ENCODE measurements at places on chromosomes 16 and 17.

- DNase-seq, result no peak
These were observed 65.7 kb downstream of the MARF1 start for GRCh38 chr16:15576960-15577958.

GRCh38 chr17:50386510-50386909 lies 10.8 kb downstream of the LRRC59 start:
- no peak for DNase-seq

- DNase-seq, result no peak
These were observed 26.6 kb upstream of the MYLK3 start for GRCh38 chr16:46774743-46775177.

DNA sequence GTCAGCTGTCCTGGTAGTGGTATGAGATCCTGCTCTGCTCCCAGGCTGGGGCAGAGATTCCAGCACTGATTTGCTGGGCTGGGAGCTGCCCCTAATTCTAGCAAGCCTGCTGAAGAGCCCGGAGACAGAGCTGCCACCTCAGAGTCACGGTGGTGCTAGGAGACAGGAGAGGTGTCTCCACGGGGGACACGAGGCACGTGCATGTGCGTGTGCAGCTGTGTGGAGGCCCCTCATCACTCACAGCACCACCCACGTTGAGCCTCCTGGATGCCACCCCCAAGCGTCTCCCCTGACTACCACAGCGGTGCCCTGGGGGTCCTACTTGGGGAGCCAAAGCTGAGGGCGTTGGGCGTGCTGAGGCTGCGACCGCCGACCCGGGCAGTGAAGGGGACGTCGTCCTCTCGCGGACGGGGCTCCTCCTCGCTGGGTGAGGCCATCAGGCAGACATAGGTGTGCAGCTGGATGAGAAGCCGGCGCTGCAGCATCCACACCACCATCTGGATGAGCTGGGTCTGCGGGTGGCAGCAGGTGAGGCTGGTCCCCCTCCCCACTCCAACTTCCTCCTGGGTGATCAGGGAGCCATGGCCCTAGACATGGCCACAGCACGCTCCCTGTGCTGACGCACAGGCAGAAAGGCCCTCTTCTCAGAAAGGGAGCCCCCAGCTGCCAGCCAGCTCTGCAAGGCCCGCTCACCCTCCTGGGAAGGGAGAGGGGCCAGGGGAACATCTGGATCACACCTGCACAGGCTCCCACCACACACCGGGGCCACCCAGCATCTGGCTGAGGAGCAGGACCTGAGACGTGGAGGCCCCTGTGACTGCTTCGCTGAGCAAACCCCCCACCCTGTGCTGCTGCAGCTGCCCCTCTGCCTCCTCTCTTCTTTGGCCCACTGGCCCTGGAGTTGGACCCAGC lies 11.6 kb downstream of the MPG start:
- no peak for DNase-seq

DNA sequence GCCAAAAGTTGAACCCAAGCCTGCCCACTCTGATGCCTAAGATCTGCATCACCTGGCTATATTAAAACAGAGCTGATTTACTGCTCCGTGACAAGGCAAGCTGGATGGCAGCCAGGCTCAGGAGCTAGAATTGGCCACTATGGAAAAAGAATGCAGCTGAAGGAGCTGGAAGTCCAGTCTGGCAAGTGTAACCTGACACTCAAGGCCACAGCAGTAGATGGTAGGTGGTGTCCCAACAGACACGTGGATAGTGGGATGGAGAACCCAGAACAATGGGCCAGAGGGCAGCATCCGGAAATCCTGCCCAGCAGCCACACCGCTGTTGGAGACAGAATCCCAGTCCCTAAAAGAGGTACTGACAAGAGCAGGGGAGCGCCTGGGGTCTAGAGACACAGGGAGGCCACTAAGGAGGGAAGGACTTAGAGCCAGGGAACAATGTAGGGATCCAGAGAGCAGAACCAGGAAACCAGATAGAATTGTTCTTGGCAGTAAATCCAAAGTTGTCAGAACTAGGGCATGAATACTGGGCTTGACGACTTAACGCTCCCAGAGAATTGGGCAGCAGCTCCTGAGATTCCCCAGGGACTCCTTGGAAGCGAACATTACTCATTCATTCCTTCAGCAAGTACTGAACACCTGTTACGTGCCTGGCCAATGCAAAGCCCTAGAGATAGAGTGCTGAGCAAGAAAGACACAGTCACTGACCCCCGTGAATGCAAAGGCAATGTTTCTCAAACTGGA lies 85.7 kb downstream of the CDYL2 start:
- DNase-seq, result no peak

DNA sequence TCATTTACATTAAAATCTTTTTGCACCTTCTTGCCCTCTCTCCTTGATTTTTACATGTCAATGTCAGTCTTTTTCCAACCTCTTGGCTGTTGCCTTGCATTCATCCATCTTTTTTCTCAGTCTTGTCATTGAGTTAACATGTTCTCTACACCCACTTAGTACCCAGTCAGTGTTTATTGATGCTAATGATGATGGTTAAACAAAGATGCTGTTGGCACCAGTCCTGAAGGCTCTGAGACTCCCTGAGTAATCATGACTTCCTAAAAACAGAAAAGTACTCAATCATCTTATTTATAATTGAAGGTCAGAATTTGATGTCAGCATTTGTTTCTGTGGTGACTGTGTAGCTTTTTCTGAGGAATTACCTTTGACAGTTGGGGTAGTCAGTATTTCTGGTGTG lies 104.5 kb downstream of the NLK start:
- no peak for DNase-seq

DNA sequence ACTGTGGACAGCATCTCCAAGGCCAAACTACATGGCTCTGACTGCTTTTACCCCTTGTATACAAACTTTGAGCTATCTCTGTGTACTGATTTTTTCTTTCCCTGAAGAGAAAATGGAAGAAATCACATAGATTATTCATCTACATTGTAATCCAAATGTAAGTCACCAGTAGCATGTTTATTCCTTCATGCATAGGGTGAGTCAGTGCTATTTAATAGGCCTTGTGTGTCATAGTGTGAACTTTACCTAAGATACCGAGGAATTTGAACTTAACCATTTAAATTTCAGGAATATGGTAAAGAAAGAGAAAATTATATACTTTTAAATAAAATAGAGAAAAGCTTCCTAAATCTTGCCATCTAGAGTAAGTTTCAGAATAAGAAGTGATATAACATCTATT lies 16.5 kb downstream of the PHKB start:
- no peak for DNase-seq

DNA sequence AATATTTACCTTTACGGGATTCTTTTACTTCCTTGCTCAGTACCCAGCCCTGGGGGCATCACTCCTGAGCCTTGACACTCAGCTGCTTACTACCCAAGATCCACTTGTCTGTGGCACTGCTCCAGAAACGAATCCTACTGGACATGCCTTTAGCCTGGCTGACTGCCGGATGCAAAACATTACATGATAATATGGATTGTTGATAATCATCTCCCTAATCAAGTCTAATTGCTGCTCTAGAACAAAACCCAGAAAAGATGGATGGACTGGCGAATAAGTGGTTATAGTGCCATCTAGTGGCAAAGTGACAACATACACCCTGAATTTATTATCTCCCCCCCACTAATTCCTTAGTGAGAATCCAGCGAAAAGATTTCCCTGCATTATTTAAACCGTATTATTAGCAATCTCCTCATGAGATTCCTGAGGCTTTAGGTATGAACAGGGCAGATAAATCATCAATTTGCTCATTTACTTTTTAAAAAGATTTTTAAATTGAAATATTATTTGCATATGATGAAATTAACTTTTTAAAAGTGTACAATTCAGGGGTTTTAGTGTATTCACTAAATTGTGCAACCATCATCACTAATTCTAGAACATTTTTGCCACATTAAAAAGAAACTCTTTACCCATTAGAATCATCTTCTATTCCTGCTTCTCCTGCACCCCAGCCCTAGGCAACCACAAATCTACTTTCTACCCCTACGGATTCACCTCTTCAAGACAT lies 61.6 kb downstream of the RGS9 start:
- peak; percentile 16 for DNase-seq

DNA sequence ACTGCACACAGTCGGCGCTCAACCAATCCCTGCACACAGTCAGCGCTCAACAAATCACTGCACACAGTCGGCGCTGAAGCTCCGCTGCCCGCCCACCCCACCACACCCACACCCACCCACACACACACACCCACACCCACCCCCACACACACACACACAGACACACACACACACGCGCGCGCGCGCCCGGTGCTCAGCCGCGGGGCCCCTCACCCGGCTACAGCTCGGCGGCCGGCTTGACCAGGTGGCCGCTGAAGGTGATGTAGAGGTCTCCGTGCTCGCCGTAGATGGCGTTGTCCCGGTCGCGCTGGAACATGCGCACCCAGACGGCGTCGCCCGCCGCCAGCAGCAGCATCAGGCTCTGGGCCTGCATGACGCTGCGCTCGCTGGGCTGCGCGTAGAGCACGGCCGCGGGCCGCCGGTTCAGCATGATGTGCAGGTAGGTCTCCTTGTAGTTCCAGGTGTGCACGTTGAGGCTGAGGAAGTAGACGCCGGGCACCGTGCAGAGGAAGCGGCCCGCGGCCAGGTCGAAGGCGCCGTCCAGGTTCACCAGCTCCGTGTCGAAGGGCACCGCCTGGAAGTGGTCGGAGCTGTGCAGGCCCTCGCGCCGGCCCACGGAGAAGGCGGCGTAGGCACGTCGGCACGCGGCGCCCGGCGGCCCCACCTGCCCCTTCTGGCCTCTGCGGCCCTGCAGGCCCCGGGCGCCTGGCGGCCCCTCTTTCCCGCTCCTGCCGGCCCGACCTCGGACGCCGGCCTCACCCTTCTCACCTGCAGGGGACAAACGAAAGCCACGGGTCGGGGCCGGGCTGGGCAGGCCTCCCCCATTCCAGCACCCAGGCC lies 2.5 kb downstream of the C1QTNF8 start:
- no peak for DNase-seq

DNA sequence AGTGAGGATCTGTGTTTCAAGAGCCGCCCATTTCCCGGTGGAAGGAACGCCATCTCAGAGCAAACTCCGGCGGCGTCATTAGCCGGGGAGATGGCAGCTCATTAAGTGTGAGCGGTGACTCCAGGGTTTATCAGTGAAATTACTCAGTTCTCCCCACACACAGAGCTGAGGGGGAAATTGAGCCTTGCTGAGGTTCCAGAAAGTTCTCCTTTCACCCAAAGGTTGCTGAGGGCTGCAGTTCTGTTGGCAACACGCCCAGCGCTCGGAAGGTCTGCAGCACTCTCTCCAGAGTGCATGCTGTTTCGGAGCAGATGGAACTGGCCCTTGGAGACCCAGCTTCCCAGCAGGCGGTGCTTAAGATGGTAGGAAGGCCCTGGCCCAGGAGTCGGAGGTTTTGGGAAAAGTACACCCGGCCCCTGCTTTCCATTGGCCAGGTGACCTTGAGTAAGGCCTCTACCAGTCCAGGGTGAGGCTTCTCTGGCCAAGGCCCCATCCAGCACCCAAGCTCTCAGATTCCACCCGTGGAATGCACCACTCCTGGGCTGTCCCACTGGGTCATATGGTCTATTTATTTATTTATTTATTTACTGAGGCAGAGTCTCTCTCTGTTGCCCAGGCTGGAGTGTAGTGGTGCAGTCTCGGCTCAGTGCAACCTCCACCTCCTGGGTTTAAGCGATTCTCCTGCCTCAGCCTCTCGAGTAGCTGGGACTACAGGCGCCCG lies 167.7 kb upstream of the CIBAR2 start:
- DNase-seq, result no peak

DNA sequence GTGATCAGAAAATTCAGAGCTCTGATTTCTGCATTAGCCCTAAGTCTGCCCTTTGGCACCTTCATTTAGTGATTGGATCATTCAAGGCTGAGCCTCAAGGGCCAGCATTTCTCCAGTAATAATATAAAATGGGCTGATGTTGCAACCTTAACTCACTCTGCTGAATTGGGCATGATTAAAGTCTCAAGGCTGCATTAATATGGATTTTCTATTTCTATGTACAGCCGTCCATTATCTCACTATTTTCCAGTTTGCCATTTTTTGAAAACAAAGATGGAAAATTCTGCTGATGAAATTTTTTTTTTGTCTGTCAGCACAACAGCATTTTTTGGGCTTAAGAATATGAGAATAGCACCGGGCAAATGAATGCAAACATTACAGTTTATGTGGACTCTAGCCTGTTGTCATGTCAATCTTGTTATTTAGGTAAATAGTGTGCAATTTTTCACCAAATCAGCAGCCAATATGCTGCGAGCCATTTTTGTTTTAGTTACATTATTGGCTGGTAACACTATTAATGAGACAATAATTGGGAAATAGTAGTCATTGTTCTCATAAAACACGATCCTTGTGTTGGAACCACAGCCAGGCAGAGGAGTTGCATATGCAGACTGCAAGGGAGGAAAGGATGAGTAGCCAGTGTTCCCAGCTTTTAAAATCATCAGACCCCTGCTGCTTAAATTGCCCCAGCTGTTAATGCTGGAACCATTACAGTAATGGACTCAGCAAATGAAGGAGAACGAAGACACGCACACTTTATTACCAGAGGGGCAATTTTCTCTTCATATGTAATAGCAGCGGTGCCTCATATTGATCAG lies 10.5 kb downstream of the FTO start:
- DNase-seq, result no peak

DNA sequence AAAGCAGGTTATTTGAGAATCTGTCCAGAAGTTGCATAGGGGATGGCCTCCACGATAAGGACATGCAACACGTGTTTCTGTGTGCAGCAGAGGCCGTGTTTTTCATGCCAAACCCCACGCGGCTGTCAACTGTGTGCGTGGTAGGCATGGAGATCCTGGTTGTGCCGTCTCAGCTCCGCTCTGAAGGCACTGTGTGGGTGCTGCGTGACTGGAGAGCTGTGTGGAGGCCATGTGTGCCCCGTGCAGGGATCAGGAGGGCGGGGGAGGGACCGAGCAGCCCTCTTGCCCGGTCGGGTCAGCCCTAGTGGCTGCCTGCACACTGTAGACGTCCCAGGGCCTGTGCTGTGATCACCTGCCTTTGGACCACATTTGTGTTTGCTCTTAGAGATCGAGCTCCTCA lies 74.5 kb downstream of the SEC14L1 start:
- no peak for DNase-seq

DNA sequence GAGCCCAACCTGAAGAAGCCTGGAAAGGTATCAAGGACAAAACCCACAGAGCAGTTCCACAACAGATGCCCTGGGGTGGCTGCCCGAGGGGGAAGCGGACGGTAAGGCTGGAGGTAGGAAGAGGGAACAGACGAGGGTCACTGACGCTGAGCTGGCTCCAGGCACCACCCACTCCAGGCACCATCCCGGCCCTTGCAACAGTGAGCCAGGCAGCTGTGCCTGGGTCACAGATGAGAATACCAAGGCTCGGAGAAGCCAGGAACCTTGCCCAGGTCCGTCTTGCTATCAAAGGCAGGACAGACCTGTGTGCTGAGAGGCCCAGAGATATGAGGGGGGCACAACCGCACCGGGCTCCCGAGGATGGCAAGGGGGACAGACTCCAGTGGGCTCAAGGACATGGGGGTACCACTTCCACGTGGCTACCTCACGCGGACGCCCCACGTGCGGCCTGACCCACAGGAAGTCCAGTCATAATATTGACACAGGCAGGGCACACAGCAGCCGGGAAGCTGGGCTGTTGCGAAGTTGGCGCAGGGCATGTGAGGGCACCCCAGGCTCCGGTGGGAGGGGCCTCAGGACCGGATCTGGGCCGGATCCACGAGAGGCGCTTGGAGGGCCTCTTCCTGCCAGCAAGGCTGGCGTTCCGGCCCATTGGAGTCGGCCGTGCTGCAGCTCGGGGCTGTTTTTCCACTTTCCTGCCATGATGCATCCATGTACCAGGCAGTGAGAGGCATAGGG lies 29.9 kb downstream of the PEMT start:
- DNase-seq, result no peak

- no peak for DNase-seq
These were observed 1.6 kb upstream of the MRPL38 start for GRCh38 chr17:75906143-75906884.
